Sciatic nerve (tissue), 2 donors: ENCODE measurements at places on chromosomes 3 and 15.
A peak's percentile ranks its signal among the peaks of the same experiment; 100 is the strongest.

GRCh38 chr3:148723631-148724030 lies 25.9 kb downstream of the AGTR1 start:
- DNase-seq = no peak

GRCh38 chr3:133469140-133469731 lies 69.4 kb downstream of the BFSP2 start:
- DNase-seq = no peak

DNA sequence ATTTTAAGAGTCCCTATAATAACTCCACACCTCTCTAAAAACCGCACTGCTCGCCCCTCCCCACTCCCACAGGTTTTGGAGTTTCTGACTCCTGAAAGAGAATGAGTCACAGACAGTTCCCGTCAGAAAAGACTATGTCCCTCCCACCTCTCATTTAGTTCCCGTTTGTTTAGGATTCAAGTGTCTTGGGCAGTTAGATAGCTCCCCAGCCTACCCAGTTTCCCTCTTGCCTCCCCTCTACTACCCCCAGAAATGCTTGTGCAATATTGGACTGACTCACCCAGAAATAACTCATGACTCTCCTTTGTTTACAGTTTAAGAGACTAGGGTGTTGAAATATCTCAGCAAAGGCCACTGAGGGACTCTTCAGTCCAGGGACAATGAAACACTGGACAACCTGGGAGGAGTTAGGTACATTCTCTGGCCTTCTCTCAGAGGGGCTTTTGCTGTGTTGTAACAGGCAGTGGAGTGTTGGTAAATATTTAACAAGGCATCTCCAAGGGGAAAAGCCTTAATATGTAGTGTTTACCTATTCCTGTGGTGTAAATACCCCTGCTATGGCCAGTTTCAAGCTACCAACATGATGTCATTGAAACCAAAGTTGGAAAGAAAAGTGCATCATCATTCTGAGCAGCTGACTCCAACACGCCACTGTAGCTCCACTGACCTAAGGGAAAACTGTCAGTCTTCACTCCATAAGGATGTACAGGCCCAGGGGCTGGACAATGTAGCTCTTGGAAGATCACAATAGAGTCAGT lies 96.1 kb upstream of the CHD2 start:
- DNase-seq = peak; percentile 82

DNA sequence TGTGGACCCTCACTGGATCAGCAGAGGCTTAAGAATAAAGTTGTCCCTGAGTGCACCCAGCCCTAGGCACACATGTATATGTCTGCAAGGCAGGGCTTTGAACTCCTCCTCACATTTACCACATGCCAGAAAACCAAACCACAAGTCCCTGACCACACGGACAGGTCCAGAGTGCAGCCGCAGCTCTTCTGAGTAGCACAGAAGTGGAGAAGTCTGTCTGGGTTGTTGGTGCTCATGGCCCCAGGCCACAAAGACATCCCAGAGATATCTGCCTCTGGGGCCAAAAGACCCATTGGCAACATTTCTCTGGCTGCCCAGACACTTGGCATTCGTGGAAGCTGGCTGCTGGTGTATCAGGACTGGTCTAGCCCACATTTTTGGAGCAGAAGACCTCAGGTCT lies 17.4 kb downstream of the SUSD5 start:
- no peak for DNase-seq

DNA sequence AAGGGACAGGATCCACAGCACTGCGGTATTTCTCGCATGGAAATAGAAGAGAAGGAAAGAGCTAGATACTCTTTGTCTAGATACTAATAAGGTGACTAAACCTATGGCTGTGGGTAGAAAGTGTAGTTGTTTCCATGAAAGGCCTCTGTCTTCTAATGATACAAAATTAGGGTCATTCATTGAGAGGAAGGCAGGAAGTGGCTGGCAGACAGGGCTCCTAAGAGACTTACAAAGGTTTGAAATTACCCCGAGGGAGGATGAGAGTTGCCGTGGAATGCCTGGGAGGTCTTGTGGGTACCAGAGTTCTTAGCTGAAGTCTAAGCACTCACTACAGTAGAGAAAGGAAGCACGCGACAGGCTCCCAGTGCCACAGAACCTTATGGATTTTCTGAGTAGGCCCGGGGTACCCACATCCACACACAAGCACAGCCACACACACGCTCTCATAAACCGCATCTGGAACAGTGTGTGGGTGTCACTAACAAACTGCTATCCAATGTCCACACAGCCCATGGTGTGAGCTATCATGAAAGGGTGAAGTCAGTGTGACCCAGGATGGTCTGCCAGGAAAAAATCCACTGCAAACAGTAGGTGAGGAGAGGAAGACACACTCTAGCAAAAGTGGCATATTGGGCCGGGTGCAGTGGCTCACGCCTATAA lies 221.4 kb downstream of the FAM43A start:
- DNase-seq = no peak

GRCh38 chr3:138443521-138444503 lies 9.4 kb downstream of the ESYT3 start:
- no peak for DNase-seq

DNA sequence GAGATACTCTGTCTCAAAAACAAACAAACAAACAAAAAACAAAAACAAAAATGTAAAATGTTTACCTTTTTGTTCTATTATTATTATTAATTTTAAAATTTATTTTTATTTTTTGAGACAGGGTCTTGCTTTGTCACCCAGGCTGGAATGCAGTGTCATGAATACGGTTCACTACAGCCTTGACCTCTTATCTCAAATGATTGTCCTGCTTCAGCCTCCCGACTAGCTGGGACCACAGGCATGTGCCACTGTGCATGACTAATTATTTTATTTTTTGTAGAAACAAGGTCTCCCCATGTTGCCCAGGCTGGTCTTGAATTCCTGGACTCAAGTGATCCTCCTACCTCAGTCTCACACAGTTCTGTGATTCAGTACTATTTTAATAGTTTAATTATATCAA lies 5.7 kb upstream of the SLC25A26 start:
- no peak for DNase-seq

GRCh38 chr15:74618841-74619596 lies 3.4 kb downstream of the CLK3 start:
- DNase-seq = no peak

DNA sequence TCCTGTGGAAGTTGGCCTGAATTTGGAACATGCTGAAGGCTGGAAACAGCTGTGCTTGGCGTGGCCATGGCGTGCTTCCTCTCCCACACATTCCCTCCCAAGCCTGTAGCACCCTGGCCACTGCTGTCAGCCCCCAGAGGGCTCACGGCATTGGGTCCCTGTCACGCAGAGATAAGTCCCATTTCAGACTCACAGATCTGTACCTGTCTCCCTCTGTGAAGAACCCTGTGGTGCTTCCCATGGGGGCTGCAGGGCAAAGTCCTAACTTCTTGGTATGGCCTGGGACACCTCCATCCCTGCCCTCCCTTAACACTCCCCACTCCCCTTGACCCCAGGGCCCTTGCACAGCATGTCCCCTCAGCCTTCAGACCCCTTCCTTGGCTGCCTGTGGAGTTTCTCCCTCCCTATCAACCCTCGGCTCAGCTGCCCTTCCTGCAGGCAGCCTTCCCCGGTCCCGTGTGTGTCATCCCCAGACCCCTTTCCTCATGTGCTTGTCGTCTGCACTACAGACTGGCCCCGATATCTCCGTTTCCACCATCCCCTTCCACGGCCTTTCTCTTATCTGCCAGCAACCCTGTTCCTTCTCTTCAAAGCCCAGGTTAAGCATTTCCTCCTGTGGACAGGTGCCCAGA lies 28.6 kb downstream of the ABTB1 start:
- peak; percentile 56 for DNase-seq

DNA sequence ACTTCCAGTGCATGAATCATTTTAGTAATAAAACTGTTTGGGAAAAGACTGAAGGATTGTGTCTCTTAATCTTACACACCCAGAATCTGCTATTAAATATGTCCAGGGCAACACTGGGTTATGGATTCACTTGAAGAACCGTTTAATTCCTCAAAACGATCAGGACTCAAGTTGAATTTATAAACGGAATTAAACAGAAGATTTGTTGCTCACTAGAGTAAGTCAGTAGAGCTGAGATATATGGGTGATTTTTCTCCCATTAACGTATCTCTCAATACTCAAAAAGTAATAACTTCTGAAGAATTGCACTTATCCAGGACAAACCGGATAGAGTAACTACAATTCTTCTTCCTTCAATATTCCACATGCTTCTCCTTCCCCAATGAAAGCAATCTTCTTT lies 41.1 kb upstream of the LIPC start:
- DNase-seq = no peak

DNA sequence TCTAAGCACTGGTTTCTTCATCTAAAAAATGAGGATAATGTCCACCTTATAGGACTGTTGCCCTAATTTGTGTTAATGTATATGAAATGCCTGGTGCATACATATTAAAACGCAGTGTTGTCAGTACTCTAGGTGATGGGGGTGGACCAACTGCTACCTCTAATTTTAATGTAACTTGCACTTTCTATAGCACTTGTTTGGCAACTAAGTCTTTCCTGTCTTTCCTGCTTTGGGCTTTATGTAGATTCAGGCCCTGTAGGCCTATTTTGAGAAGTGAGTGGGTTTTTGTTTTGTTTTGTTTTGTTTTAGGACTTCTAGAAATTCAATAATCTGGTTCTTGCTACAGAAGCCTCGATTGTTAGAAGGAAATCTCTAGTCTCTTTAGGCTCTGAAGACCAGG lies 21.2 kb downstream of the SLC7A14 start:
- no peak for DNase-seq

- DNase-seq = no peak
Observed at GRCh38 chr3:96266395-96267190, 547.8 kb upstream of the EPHA6 start.

- no peak for DNase-seq
Observed at GRCh38 chr15:82942691-82943090, 9.8 kb downstream of the HOMER2 start.

DNA sequence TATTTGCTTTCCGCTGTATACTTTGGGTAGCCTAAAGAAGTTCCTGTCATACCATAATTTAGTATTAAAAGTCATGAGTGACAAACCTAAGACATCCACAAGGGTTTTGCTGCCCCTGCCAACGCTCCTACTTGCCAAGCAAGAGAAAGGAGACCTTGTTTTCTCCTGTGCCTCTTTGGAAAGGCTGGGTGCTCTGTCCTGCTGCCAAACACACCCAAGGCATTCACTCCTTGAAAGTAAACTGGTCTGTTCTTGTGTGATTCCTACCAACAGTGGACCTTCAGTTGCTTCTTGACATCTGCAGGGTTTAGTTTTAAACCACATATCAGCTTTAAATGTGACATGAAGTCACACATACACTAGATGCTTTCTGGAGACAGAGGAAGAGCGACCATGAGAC lies 295.4 kb downstream of the SLC9A9 start:
- DNase-seq = no peak

DNA sequence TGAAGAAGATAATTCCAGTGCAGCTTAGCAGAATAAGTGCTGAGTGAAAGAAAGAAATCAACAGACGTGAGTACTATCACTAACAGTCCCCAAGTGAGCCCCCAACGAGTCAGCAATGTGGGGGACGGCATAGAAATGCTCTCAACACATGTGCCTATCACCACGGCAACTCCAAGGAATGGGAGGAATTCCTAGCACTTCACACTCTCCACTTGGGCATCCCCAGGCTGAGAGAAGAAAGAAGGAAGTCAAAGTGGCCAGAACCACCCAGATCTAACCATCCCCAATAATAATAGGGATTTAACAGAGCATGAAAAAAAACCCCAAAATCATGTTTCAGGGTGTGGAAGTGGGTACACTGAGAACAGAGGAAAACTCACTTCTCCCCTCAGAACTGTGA lies 29.3 kb upstream of the CPNE4 start:
- no peak for DNase-seq

DNA sequence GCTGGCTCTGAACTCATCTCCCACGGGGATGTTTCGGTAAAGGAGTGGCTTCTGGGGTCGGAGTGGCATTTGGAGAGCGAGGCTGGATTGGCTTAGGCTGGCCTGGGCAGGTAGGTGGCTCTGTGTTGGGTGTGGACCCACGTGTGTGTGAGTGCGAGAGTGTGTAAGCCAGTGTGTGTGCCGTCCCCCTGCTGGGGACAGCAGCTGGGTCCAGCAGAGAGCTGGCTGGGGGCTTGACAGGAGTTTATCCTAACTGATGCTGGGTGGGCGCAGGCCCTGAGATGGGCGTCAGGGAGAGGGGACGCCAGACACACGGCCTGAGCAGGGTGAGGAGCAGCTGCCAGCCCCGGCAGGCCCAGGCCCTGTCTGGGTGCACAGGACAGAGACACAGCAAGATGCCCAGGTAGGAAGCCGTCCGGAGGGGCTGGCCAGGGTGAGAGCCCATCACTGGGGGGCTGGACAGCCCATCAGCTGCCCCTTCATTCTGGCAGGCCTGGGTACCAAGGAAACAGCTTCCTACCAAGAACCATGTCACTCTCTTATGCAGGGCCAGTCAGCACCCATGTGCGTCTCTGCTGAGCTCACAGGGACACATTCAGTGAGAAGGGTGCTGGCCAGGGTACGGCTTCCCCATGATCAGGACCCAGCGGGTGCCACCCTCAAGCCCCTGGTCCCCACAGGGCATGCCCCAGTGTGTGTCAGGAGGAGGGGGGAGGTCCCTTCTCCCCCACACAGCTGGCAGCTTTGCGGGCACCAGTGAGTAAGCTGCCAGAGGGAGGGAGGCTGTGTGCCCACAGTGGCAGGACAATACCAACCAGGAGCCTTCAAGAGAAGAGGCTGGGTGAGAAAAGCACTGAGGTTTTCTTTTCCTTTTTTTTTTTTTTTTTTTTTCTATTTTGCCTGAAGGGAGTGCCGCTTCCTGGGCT lies 1.1 kb downstream of the PAK6 start:
- no peak for DNase-seq

DNA sequence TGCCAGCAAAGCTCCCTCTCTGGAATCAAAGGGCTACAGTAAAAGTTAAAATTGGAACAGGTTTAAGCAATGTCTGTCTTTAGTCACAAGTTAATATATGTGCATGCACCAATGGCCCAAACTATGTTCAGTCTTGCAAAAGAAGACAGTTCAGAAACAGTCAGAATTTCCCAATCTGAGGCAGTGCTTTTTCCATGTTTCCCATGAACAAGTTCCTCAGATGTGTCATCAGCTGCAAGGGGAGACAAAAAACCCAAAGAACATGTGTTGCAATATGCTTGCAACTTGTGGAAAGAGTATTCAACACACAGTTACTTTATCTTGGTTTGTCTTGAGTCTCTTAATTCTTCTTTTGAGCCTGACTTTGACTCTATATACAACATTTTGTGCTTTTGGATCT lies 148.4 kb downstream of the USP13 start:
- DNase-seq = no peak

GRCh38 chr3:46272028-46272451 lies 29.8 kb downstream of the CCR3 start:
- DNase-seq = no peak

GRCh38 chr15:73065114-73065513 lies 12.9 kb downstream of the NEO1 start:
- DNase-seq = no peak

GRCh38 chr3:44954304-44954703 lies 21.7 kb downstream of the ZDHHC3 start:
- no peak for DNase-seq

DNA sequence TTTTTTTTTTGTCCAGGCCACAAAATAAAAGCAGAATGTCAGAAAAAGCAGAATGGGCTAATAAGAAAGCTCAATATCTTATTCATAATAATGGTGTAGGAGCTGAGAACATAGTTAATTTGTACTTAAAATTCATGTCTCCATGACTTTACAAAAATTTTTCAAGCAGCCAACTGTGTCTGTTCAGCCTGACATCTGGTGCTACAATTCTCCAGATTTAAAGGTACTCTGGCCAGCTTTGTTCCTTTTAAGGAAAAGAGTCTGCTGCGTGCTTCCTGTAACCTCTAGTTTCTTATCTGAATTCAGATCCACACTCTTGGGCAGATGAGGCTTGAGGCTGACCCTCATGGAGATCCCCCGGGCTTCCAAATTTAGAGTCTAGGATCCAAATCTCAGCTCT lies 8.7 kb upstream of the RFX7 start:
- DNase-seq = no peak
